ENCODE measurements at places on chromosomes 11 and 22. TPM values are rescaled to one million over a fixed set of nuclear protein-coding genes. Genes with fewer than 3 reads are reported as not detected.

Gene MMP12
- not detected for total RNA-seq

Gene STK33
- total RNA-seq = not detected

Gene HEPN1
- not detected for total RNA-seq

Gene KIAA1671
- total RNA-seq = 8.1 TPM

Gene C11orf42
- not detected for total RNA-seq

Gene CCDC188
- 3.3 TPM for total RNA-seq

Gene TEX12
- total RNA-seq = not detected

Gene DERL3
- total RNA-seq = 0.19 TPM

Gene MMP13
- total RNA-seq = 0.24 TPM

Gene MPZL2
- total RNA-seq = not detected

Gene OR4C5
- total RNA-seq = not detected

Gene CCDC81
- 0.40 TPM for total RNA-seq

Gene KRTAP5-8
- total RNA-seq = not detected

Gene CHRM1
- total RNA-seq = 0.30 TPM

Data from A375 (cell line).